IMR-90 (cell line): ENCODE measurements at places on chromosomes 16 and 17.
A peak's percentile ranks its signal among the peaks of the same experiment; 100 is the strongest.

DNA sequence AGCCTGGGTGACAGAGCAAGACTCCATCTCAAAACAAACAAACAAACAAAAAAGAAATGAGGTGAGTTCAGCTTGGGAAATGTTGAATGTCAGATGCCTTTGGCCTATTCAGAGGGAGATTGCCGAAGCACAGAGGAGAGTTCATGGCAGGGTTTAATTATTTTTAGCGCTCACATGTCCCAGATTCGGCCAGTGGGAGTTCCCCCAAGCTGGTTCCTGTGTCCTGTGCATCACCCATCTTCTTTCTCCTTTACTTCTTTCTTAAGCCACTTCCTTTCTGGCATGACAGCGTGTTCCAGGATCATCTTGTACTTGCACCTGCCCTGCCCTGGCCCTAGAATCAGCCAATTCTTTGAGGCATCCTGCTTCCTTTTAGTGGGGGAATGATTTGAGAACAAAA, 9.2 kb downstream of the MPV17L start:
- DNase-seq = no peak

GRCh38 chr16:6835941-6836340, 496.7 kb upstream of the RBFOX1 start:
- no peak for DNase-seq

- no peak for DNase-seq
These were observed 272.3 kb downstream of the FOXL1 start for GRCh38 chr16:86850670-86851069.

- DNase-seq = no peak
These were observed 123.4 kb downstream of the ZFHX3 start for GRCh38 chr16:72924537-72924926.

- DNase-seq = no peak
These were observed 1.8 kb upstream of the ALG1 start for GRCh38 chr16:5069854-5070253.

- DNase-seq = no peak
These were observed 4.4 kb upstream of the CARHSP1 start for GRCh38 chr16:8872967-8873865.

DNA sequence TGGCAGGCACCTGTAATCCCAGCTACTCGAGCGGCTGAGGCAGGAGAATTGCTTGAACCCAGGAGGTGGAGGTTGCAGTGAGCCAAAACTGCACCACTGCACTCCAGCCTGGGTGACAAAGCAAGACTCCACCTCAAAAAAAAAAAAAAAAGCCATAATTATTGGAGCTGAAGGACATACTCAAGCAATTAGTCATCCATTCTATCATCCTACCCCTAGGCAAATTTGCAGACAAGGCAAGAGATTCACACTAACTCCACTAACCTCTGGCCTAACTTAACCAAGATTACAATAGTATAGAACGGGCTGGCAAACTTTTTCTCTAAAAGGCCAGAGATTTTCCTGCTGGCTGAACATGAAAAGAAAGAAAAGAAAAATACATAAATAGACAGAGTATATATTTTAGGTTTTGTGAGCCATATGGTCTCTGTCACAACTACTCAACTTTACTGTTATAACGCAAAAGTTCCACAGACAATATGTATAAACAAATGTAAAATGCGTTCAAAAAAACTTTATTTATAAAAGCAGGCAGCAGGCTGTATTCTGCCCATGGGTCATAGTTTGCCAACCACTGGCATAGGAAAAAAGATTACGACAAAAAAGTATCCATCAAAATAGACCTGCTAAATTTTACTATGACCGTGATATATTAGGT, 29.7 kb downstream of the BRIP1 start:
- peak; percentile 76 for DNase-seq

DNA sequence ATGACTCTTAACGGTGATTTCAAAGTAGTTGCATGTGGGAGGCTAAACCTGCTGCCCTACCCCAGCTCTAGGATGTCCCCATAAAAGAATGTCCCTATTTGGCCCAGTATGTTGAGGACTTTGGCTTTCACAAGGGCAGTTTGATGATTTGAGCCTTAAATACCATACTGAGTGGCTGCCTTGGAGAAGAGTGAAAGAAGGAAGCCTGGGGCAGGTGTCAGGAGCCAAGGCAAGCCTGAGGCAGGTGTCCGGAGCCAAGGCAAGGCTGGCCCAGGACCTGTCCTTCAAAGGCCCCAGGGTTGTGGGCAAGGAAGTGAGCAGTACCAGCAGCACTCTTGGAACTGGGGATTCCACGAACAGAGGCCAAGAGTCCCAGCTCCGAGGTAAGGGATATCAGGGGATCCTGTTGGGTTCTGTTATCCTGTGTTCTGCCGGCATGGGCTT, 18.6 kb downstream of the ST6GALNAC2 start:
- no peak for DNase-seq

DNA sequence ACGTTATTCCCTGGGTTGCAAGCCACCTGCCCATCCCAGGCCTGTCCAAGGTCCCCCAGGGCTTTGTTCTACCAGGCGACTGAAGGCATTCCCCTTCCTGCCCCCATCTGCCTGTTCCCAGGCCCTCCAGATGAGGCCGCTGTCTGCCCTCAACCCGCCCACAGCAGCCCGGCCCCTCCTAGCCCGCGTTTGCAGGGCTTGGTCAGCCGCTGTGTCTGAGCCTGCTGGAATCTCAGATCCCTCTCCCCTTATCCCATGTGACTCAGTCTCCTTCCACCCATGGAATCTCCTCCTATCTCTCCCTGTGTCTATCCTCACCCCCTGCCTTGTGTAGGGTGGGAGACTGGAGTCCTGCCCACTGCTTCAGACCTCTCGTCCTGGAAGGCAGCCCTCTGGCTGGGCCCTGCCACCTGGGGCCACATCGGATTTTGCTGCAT, 186.0 kb upstream of the TNRC6C start:
- peak; percentile 33 for DNase-seq

- no peak for DNase-seq
These were observed 86.8 kb downstream of the ZDHHC7 start for GRCh38 chr16:84924331-84925091.

DNA sequence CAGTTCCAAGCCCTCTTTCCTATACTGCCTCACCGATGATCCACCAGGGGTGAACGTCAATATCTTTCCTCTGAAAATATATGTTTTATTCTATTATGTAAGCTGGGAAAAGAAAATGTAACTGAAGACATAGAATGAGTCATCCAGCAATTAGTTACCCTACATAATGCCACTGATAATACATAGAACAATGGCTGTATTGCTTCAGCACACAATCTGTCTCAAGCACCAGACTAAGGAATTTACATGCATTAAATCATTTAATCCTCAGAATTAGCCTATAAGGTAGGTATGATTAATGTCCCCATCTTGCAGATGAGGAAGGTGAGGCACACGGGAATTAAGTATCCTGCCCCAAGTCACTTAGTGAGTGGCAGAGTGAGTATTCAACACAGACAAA, 472.8 kb downstream of the TOX3 start:
- DNase-seq = no peak

GRCh38 chr17:48542114-48542656, 2.7 kb downstream of the HOXB2 start:
- peak; percentile 34 for DNase-seq

GRCh38 chr16:1781758-1782407, 488 bp downstream of the SPSB3 start:
- DNase-seq = peak; percentile 6

GRCh38 chr16:51821527-51821926, 670.5 kb upstream of the SALL1 start:
- no peak for DNase-seq

DNA sequence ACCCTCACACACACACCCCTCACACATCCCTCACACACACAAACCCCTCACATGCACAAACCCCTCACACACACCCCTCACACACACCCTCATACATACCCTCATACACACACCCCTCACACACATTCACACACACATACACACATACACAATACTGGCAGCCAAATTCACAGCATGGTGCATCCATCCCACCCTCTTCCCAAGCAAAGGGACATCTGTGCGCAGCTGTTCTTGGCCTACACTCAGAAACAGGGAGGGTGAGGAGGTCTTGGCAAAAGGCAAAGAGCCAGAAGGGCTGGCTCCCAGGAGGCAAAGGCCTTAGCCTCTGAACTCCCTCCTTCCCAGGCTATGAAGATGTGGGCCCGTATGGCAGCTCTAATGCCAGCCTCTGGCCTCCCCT, 23.4 kb downstream of the C17orf67 start:
- no peak for DNase-seq
